ENCODE measurements at places on chromosomes 3 and 15.

GRCh38 chr3:60696428-60697125, 554.7 kb downstream of the FHIT start:
- no peak for DNase-seq

GRCh38 chr15:60772395-60773120, 293.6 kb upstream of the ICE2 start:
- no peak for DNase-seq

- DNase-seq, result peak; percentile 24
Observed at GRCh38 chr3:56890448-56891091, 88.8 kb upstream of the ARHGEF3 start.

DNA sequence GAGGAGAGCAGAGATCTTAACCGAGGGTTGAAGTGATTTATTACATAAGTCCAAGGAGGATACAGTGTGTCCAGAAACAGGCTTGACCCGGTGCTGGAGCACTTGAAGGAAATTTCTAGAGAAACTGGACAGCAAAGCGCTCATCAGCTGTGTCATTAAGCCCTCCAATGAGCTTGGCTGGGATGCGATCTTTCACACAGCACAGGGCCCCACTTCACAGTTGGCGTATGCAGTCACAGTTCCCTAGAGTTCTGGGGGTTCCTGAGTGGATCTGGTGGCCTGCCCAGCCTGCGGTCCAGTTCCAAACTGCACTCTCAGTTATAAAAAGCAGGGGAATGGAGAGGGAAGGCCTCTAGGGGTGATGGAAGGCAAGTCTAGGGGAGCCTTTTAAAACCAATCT, 13.6 kb downstream of the ST8SIA2 start:
- no peak for DNase-seq
